Stimulated activated CD4-positive, alpha-beta T cell treated with anti-CD3 and anti-CD28 coated beads, TNF-alpha, amount 100 ng/mL, for 4 hours (primary cell): ENCODE measurements at places on chromosomes 2 and 18.

DNA sequence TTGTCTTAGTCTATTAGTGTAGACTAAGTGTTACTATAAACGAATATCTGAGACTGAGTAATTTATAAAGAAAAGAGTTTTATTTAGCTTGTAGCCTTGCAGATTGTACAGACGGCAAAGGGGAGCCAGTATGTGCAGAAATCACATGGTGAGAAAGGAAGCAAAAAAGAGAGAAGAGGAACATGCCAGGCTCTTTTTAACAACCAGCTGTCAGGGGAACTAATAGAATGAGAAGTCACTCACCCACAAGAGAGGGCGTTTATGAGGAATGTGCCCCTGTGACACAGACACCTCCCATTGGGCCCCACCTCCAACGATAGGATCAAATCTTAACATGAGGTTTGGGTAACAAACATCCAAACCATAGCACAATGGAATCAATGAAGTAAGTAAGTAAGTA lies 20.6 kb upstream of the ZNF804A start:
- no peak for DNase-seq

DNA sequence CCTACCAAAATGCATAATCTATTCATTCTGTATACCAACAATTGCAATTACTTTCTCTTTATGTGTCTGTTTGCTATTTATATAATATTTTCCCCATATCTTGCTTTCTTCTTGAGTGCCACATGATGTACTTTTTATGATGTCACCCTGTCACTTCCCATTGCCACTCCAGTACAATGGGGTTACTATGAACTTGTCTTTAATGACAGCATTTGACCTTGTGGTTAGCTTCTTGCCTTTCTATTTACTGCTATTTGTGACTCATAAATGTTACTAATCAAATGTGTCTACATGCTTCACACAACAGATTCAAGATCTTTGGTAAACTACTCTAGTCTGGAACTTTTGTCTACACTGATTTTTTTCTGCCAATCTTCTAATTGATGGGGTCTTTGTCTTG lies 486.3 kb downstream of the NR4A2 start:
- DNase-seq = no peak

DNA sequence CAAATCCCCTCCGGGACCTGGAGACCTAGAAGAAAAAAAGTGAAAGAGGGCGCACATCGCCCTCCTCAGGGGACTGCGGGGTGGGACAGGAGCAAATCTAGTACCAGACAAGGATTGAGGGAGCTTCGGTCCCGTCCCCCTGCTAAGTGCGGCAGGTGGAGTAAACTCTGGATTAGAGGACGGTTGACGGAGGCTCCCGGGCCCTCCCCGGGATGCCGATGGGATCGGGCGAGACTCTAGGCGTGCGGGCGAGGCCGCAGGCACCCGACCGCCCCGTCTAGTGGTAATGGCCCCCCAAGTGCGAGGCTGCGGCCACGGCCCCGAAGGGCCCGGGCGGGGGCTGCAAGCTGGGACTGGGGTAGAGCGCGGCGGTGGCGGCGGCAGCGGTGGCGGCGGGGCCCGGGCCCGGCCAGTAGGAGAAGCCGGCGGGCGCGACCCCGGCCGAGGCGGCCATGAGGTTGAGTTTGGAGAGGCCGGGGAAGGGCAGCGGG lies 3.5 kb downstream of the FEV start:
- no peak for DNase-seq

- no peak for DNase-seq
These were observed 66.4 kb downstream of the KCNF1 start for GRCh38 chr2:10978090-10978670.
